Progenitor cell of endocrine pancreas (in vitro differentiated cells): ENCODE measurements at places on chromosomes 7 and 10.

GRCh38 chr10:97886286-97886685, 36.6 kb downstream of the GOLGA7B start:
- no peak for DNase-seq

DNA sequence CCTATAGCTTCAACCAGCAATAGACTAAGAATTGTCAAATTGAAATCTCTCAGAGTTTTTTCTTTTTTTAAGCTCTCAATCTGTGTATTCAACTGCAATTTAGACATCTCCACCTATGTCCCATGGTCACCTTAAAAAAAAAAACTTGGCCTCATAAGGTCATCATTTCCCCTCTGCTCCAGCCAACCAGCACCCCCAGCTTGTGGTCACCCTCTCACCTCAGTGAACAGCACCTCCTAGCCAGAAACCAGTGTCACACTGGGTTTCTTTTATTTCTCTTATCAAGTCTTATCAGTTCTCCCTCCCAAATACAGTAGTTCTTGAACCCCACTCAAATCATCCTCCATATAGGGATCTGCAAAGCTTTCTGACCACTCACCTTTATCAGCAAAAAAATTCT, 4.0 kb downstream of the ITGB1 start:
- no peak for DNase-seq

GRCh38 chr10:21650353-21650752, 116.3 kb downstream of the MLLT10 start:
- no peak for DNase-seq

- no peak for DNase-seq
Measured at GRCh38 chr10:47255033-47255813, 44.8 kb upstream of the GDF10 start.

GRCh38 chr7:108270385-108271015, 140.3 kb upstream of the LAMB4 start:
- DNase-seq: no peak

- no peak for DNase-seq
Measured at GRCh38 chr10:48364659-48365405, 58.4 kb downstream of the MAPK8 start.

DNA sequence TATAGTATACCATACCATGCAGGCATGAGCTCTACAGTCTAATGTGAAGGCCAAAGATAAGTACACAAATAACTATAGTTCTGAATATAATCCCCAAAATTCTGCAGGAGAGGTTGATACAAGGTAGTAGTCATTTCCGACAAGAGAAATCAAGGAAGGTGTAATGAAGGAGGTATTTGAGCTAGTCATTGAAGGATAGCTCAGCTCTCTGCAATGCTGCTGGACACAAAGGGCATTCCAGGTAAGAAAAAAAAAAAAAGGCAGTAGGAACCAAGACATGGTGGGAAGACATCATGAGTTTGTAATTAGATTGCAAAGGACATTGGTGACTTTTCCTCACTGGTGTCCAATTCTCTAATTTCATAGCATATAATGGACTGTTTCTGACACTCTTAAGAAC, 285.3 kb downstream of the AHR start:
- DNase-seq: no peak

DNA sequence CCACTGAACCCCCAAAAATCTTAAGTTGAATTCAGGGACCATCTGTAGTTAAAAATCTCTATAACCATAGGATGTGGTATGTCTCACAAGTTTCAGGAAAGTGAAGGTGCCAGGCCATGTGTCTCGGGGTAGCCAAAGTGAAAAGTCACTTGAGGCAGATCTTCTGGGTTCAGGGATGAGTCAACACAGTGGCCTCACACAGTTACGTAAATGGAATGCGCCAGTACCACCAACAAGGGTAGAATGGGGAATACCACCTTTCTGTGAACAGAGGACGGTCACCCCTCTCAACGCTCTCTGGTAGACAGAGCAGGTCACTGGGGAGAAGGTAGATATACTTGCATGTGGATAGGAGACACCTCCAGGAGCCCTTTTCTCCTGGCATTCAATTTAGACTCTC, 71.4 kb downstream of the ELMO1 start:
- no peak for DNase-seq

- no peak for DNase-seq
Measured at GRCh38 chr7:47587351-47587750, 5.4 kb upstream of the TNS3 start.

DNA sequence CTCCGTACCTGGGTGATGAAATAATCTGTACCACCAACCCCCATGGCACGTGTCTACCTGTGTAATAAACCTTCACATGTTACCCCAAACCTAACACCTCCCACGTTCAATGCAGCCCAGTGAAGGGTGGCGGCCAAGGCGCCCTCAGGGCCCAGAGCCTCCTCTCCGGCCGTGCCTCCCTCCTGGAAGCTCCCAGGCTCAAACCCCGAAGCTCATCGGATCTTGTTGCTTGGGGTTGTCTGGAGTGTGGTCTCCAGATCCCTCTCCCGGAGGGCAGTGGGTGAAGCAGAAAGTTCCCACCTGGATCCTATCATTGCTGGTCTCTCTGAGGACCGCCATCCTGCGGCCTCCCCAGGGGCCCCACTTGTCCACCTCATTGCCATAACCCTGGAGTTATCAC, 9.4 kb upstream of the KNDC1 start:
- no peak for DNase-seq

DNA sequence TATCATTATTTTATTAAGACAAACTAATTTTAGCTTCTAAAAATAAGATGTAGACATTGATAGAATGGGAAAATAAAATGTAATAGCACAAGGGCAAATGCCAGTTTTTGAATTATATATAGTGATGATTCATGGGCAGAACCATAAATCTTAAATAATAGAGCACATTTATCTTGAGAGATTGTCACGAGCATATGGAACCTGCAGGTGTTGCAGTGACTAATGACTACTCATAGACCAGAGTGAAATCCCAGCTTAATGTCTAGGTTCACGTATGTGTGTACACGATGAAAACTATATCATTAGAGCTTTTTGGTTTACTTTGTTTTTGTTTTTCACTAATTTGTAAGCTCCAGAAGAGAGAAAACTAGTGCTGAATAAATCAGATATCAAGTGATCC, 150.2 kb upstream of the CACNA2D1 start:
- DNase-seq: no peak

GRCh38 chr7:2416063-2416462, 12.7 kb downstream of the CHST12 start:
- DNase-seq: no peak

- DNase-seq: no peak
Measured at GRCh38 chr7:46739518-46740234, 818.6 kb upstream of the IGFBP3 start.

- no peak for DNase-seq
Measured at GRCh38 chr7:121123032-121123431, 134.5 kb downstream of the CPED1 start.

GRCh38 chr7:66119245-66119850, 4.7 kb downstream of the CRCP start:
- no peak for DNase-seq

DNA sequence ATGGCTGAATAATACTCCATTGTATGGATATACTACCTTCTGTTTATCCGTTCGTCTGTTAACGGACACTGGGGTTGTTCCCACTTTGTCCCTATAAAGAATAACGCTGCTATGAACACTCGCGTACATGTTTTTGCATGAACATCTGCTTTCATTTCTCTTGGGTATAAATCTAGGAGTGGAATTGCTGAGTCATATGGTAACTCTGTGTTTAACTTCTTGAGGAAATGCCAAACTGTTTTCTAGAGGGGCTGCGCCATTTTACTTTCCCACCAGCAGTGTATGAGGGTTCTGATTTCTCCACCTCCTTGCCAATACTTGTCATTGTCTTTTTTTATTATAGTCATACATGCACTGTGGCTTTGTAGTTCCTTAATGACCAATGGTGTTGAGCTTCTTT, 20.6 kb upstream of the RASSF4 start:
- no peak for DNase-seq

GRCh38 chr7:36597090-36597773, 127.1 kb downstream of the AOAH start:
- DNase-seq: no peak

GRCh38 chr7:154649015-154649414, 353.9 kb downstream of the PAXIP1 start:
- no peak for DNase-seq

DNA sequence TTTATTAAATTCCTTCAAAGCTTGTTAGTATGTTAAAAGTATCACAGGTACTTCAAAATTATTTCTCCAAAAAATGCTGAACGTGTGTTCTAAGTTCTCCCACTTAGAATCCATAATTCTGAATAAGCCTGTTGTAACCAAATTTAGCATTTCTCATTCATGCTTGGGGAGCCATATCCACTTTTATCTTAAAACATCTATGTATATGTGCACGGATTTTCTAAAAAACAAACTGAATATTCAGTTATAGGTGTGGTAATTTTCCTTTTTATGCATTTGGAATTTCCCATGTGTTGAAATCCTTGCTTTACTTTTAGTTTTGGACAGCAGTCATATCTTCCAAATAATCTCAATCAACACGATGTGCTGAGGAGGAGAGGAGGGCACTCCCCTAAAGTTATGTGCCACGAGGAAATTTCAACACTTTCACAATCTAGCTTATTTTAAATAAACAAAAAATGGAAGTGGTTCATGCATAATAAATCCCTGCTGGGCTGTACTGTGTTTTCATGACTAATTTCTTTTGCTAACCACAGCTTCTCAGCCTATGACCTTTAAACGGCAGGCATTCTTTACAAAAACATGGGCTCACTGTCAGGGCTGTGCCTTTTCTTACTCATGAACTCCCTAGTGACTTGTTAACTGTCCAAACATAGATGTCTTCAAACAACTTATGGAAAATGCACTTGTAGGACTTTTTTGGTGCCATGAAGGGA, 380.3 kb upstream of the SEMA3C start:
- no peak for DNase-seq

DNA sequence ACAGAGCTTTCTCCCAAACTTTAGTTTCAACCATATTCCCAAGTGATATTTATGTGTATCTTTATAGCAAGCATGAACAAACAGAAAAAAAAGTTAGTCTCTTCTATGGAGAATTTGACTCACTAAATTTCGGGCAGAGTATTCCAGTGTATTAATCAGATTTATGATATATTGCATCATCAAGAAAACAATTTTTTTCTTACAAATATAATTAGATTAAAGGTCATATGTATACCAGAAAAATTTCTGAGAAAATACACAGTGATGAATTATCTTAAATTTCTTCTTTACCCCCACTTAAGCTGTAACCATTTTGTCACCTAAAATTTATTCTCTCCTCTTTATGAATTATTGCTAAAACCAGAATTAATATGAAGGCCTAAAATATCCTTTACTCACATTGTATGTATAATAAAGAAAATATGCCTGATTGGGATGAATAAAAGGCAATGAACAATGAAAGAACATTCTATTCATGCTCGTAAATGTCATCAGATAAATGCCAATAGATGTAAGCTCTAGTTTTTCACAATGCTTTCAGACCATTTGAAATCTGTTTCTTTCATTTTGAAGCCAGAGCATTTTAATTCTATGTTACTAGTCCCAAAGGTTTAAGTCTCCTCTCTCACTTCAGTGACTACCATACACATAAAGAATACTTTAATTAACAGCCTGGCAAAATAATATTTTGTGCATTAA, 192.1 kb downstream of the HGF start:
- no peak for DNase-seq

DNA sequence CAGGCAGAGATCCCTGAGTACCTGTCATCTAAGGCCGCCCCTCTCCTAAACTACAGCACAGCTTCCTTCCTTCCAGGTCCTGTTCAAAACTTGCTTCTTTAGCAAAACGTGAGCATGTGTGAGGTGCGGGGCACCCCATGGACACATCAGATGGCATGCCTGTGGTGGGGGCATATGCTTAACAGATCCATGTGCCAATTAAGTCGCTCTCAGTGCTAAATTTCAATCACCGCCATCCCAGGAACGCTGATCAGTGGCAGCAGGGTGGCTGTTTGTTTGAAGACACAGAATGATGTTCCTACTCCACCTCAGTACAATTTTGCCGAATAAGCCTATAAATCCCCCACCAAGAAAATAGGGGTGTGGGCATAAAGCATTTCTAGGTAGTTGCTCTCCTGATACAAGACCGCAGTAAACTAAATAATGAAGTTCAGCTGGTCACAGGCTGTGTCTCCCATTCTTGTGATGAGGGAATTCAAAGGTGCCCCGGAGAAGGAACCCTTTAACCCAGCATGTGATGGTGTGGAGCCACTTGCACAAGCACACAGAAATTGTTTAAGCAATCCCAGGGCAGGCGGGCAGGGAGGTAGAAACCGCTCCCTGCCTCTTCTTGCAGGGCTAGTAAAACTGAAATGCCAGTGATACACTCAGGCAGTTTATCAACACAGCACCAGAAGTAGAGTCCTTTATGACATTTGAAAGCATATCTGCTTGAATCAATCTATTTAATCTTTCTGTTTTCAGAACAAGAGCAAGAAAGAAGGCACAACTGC, 205.7 kb downstream of the SORCS1 start:
- DNase-seq: no peak

GRCh38 chr10:14384116-14384730, 53.5 kb upstream of the FRMD4A start:
- DNase-seq: no peak

- no peak for DNase-seq
Measured at GRCh38 chr10:102599565-102600327, 44.5 kb upstream of the TRIM8 start.

DNA sequence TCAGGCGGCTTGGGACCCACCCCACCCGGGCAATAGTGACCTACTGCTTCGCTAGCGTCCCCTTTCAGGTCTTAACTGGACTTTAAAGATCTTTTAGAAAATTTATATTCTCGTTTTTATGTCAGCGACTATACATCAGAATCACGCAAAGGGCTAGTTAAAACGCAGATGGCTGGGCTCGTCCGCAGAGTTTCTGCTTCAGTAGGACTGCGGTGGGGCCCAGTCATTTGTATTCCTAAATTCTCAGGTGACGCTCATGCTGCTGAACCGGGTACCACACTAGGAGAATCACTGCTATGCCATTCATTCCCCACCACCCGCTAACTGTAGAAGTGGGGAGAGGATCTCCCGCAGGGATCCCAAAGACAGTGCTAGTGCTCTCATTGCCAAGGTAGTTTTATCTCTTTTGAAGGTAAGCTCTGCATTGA, 12.0 kb upstream of the SP8 start:
- DNase-seq: no peak

DNA sequence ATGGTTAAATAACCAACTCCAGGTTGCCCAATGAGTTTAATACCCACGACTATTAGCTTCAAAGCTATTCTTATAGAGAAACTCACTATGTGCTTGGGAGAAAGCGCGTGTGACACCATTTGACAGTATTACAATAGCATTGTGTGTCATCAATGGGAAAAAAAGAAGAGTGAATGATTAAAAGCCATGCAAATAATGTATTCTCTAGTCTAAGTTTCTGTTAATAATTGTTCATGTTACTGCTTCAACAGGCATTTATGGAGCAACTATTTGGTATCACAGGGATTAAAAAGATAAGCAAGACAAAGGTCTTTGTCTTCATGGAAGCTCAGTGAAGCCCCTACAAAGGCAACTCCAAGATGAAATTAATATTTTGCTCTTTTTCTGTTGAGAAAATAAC, 47.2 kb downstream of the CAV1 start:
- DNase-seq: no peak

- no peak for DNase-seq
Measured at GRCh38 chr7:121204537-121204936, 124.3 kb upstream of the WNT16 start.

GRCh38 chr10:20855398-20856038, 41.6 kb downstream of the NEBL start:
- no peak for DNase-seq
